ENCODE measurements at places on chromosomes 11 and 22.

GRCh38 chr11:13899603-13900002 lies 62.9 kb upstream of the SPON1 start:
- DNase-seq: no peak

DNA sequence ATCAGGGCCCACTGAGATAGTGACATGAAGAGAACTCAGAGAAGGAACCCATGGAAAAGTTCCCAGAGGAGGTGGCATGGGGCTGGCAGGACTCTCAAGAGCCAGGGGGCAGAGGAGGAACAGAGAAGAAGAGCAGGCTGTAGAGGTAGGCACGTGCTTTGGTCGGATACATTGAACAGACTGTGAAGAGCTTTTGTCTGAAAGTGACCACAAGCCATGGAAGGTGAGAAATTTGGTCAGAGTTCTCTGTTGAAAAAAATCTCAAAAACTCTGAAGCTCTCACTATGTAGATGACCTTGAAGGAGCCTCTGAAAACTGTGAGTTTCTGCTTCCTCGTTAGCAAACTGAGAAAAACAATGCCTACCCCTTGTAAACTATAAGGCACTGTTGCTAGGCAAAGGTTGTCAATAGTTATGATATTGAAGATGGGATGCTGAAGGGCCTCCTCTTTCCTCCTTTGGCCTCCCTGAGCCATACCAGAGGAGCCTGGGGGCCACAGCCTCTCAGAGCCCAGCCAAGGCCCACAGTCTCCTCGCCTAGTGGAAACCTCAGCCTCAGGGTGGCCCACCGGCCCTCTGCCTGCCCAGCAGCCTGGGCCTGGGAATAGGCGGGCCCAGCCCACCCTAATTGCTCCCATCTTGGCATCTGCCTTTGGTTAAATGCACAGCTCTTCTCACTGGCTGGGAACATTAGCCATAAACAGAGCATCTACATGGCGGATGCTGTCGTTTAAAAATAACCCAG lies 415.7 kb downstream of the SOX6 start:
- DNase-seq: no peak

GRCh38 chr11:70210530-70210929 lies 7.4 kb downstream of the FADD start:
- no peak for DNase-seq

GRCh38 chr11:67468056-67468455 lies 995 bp downstream of the TMEM134 start:
- no peak for DNase-seq

- no peak for DNase-seq
These were observed 3.4 kb upstream of the APLP2 start for GRCh38 chr11:130066338-130066737.

DNA sequence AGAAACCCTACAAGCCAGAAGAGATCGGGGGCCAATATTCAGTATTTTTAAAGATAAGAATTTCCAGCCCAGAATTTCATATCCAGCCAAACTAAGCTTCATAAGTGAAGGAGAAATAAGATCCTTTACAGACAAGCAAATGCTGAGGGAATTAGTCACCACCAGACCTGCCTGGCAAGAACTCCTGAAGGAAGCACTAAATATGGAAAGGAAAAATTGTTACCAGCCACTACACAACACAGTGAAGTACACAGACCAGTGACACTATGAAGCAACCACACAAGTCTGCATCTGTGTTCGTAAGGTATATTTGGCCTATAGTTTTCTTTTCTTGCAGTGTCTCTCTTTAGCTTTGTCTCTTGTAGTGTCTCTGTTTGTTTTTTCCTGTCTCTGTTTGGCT lies 29.0 kb downstream of the TMEM225 start:
- no peak for DNase-seq

DNA sequence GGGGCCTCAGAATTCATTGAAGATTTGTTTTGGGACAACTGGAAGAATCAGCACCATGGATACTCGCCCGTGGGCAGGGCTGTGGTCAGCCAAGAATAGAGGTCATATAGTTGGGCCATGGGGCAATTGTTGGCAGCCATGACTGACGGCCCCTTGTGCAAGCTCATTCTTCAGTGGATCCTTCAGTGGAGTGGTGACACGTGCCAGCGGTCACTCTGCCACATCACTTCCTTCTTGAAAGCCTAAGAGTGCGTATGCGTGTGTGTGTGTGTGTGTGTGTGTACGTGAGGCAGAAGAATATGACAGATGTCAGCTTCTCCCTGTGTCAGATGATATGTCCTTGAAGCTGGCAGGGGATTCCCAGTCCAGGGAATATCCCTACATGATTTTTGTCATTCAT lies 1.8 kb upstream of the IL18BP start:
- no peak for DNase-seq

DNA sequence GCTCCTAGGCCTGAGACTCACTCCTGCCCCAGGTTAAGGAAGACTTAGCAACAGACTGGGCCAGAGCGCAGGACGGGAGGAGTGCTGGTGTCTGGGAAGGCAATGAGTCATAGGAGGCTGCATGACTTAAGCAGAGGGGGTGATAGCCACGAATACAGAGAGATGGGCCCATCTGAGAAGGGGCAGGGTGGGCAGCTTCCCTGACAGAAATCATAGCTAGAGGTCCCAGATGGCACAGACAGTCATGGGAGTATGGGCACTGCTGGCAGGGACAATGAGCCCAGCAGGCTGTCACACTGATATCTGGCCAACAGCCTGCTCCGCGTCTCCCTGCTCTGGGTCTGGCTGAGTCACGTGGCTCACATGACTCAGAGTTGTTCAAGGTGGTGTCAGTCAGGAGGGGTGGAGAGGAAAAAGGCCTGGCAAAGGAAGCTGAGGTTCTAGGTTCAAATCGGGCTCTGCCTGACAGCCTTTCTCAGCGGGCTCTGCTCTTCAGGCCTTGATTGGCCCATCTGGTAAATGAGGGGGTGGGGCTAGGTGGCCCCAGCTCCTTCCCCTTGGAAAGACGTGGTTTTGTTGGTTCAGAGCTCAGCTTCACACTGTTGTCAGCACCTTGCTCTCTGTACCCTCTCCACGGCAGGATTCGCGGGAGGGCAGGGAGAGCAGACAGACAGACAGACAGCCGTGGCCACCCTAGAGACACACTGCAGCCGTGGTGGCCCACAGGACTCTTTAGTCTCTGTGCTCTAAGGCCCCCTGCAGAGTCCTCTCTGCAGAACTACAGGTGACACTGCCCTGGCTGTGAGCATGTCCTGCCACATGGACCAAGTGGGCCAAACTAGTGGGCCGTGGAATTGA lies 47.8 kb downstream of the DBX1 start:
- no peak for DNase-seq

DNA sequence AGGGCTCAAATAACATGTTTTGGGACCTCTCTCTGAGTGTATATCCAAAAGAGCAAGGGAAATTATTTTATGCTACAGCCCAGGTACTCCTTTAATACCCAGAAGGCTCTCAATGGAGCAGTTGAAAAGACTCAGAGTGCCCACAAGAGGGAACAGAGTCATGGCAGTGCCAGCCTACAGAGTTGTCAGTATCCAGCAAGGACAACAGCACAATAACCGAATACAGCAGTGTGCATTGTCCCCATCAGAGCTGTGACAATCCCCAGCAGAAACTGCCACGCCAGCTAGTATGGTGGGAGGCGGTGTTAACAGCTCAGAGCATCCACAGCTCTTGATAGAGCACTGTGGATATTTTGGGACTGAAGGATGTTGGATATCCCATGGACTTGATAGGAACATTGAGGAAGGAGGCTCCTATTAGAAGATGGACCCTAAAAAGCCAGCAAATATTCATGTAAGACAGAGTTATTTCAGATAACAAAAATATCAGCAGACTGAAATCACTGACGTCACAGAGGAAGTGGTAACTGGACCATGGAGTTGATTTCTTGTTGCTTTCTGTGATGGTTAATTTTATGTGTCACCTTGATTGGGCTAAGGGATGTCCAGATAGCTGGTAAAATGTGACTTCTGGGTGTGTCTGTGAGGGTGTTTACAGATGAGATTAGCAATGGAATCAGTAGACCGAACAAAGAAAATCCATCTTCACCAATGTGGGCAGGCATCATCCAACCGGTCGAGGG lies 17.7 kb upstream of the PAFAH1B2 start:
- no peak for DNase-seq

DNA sequence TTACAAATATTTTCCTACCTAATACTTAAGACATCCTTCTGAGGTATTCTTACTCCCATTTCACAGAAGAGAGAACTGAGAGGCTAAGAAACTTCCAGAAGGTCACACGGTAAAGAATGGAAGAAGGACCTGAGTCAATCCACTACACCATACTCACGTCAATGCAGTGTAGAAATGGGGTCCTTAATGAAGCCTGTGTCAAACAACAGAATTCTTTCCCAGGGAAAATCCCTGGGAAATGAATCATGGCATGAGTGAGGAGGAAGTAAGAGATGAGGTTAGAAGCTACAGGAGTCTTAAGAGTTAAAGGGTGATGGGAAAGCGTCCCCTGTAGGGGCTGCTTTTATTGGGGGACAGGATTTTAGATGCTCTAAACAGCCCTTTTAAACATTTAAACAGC lies 147.9 kb downstream of the C11orf91 start:
- DNase-seq: no peak

GRCh38 chr22:31753005-31753633 lies 700 bp upstream of the DEPDC5 start:
- no peak for DNase-seq

DNA sequence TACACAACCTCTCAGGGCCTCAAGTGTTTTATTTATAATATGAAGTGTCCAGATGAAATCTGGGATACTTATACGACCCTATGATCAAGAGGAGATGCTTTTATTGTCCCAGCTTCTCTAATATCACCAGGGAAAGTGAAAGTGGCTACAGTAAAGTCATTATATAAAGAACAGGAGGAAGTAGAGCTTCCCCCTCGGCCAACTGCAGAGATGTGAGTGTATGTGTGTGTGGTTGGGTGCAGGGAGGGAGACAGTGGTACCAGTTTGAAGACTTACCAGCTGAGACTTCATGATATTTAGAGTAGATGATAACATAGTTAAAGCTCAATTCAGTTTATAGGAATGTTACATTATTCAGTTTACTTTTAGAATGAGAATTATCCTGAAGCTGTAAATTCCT lies 373.6 kb upstream of the DDI1 start:
- DNase-seq: no peak

DNA sequence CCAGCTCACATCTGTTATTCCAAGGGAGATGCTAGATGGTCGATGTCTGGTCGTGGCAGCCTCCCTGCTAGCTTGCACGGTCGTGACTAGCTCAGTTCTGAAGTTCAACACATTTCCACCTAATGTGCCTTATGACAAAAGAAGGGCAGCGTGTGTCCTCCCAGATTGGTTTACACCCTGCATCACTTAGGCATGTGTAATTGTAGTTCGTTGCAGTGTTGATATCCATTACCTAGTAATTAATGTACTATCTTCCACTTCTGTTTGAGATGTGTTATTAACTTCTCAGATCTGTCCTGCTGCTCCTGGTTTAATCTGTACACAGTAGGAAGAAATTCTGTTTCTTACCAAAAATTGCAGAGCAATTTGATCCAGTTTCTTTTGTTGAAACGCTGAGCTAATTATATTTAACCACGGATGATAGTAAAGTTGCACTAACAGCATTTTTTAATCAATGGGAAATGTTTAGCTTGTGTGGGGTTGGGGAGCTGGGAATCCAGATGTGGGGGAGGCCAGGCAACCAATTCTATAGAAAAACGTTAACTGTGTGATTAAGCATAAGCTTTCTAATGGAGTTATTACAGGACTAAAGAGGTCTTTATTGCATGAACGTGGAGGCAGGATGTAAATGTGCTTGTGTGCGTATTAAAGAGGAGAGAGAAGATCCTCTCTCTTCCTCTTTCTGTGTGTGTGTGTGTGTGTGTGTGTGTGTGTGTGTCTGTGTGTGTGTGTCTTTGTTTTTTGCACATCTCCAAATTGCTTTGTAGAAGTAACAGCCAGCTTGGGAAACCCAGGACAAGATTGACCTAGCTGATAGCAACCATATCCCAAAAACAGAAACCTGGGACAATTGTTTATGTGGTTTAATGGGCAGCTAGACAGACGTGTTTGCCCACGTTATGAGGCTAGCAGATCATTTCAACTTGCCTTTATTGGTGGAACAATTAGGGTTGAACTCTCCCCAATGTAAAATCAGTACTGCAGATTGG lies 145.7 kb upstream of the TTC12 start:
- DNase-seq: no peak

DNA sequence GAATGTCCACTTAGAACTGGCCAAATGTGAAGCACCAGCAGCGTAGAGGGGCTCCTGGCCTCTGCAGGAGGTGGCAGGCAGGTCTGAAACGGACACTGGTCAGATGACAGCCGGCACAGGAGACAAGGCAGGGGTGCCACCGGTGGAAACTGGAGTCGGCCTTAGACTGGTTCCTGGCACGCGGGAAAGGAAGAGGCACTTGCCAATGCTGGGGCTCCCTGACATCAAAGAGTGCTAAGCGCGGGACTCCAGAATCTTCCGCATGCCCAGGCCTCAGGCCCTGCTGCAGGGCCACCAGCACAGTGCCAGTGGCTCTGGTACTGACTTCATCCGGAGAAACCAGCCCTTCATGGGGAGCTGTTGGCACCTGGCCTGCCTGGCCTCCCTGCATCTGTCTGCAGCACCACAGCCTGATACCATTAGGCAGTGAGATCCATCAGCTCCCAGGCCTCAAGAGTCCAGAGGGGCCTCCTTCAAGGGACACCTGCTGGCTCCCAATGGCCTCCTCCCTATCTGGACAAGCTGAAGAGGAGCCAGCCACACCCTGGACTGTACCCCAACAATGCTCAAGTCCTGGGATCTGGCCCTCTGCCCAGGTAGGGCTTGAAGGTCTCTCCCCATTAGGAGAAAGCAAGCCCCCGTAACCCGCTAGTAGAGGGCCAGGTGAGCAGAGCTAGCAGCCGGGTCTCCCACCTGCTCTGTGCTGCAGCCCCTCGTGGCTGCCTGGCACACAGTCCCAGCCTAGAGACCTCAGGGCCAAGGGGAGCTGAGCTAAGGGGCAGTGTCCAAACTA lies 29.7 kb upstream of the GNB1L start:
- no peak for DNase-seq
